ENCODE measurements at places on chromosomes 1 and 21.

GRCh38 chr1:156700736-156701531, 4.4 kb downstream of the CRABP2 start:
- no peaks in the 10 kb centered on the region for H3K27me3 ChIP-seq
- H3K27ac ChIP-seq, result peak overlapping the region; percentile 30
- no peak for DNase-seq
- H3K4me1 ChIP-seq, result peaks cover 67% of the 10 kb centered on the region

GRCh38 chr1:175319112-175319911, 126.7 kb upstream of the KIAA0040 start:
- no peaks in the 10 kb centered on the region for H3K36me3 ChIP-seq
- DNase-seq, result no peak
- peaks cover 20% of the 10 kb centered on the region for H3K4me1 ChIP-seq

DNA sequence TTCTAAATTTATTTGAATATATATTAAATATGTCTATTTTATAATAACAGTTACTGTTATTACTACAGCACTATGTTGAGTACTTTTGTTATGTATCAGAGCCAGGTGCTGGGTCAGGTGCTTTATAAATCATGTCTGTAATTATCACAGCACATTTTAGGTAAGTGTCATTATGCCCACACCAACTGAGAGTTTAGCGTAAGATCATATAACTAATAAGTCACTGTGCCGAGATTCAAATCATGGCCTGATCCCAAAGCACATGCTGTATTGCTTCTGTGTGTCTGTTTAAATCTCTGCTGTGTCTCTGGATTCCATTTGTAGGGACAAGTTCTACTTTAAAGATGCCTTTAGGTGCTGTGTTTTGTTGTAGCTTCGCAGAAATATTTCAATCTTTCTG, 1.9 kb downstream of the GPSM2 start:
- no peaks in the 10 kb centered on the region for H3K27me3 ChIP-seq
- peaks cover 63% of the 10 kb centered on the region for H3K4me1 ChIP-seq
- no peaks in the 10 kb centered on the region for H3K36me3 ChIP-seq

DNA sequence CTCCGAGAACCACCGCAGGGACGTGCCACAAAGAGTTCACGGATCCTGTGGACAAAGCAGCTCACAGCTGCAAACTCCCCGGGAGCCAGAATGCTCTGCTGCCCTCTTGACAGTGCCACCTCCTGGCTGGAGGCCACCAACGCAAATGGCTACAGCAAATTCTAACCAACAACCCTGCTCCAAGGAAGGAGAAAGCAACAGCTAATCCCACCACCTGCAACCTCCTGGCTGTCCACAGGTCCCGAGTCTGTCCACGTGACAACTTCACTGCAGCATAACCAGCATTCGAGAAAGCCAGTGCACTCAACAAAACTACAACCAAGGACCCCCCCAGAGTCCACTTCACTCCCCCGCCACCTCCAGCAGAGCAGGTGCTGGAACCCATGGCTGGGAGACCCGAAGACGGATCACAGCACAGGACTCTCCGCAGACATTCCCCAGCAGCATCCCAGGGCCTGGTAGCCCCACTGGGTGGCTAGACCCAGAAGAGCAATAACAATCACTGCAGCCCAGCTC, 17.3 kb downstream of the POFUT2 start:
- DNase-seq, result no peak
- no peak overlapping the region for H3K27ac ChIP-seq
- H3K27me3 ChIP-seq, result no peaks in the 10 kb centered on the region
